ENCODE measurements at places on chromosomes 2 and 18.

- no peak for DNase-seq
These were observed 79.7 kb downstream of the KYNU start for GRCh38 chr2:142957144-142957543.

- no peak for DNase-seq
These were observed 107.1 kb downstream of the GLI2 start for GRCh38 chr2:120842456-120843439.

DNA sequence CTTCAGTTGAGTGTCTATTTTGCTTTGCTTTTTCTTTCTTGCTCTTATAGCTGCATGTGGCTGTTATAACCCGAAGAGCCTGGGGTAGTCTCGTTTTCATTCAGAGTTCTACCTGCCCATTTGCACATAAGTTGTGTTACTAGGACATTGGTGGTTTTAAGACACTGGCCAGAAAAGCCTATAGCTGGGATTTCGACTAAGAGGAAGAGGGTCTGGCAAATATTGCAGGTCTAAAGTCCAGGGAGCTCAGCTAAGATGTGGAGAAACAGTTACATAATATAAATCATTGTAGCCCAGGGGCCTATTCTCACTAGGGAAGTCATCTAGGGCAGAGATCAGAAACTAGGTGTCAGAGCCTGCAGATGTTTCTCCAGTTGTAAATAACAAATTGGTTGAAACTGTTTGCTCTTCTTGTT is 120.8 kb downstream of the BABAM2 start:
- DNase-seq: no peak

GRCh38 chr18:62091487-62092120 is 95.3 kb downstream of the PIGN start:
- no peak for DNase-seq

- DNase-seq: peak; percentile 68
These were observed 3.5 kb downstream of the NDUFA10 start for GRCh38 chr2:240021488-240022104.

DNA sequence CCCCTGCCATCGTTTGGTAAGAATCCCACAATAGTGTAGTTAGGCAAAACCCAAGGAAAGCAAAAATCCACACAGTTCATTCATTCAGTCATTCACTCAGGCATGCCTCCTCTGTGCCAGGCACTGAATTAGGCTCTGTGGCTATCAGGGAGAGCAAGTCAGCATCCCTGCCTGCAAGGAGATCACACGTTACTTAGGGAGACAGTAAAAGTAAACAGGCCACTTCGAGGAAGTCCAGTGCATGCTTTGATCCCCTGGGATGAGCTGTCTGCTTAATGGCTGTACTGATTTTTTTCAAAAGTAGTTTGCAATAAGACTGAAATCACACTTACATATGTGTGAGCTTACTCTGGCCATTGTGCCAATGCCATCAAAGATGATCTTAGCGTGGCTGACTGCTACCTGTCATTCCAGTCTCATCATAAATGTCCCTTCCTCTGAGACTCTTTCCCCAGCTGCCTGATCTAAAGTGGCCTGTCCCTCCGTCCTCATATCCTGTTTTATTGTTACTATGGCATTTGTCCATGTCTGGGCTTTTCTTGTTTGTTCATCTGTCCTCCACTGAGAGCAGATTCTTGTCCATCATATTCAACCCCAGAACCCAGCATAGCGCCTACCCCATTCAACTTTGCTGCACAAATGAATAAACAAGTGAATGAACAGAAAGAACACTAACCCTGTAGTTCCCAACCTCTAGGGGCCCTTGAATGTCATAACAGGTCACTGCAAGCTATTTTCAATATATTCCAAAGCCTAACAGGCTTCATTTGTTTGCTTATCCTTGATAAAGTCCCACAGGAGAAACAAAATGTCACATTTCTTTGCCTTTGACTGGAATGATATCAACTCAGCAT is 84.1 kb downstream of the GALNT14 start:
- DNase-seq: no peak

GRCh38 chr2:216838151-216838550 is 21.7 kb downstream of the TNP1 start:
- no peak for DNase-seq

DNA sequence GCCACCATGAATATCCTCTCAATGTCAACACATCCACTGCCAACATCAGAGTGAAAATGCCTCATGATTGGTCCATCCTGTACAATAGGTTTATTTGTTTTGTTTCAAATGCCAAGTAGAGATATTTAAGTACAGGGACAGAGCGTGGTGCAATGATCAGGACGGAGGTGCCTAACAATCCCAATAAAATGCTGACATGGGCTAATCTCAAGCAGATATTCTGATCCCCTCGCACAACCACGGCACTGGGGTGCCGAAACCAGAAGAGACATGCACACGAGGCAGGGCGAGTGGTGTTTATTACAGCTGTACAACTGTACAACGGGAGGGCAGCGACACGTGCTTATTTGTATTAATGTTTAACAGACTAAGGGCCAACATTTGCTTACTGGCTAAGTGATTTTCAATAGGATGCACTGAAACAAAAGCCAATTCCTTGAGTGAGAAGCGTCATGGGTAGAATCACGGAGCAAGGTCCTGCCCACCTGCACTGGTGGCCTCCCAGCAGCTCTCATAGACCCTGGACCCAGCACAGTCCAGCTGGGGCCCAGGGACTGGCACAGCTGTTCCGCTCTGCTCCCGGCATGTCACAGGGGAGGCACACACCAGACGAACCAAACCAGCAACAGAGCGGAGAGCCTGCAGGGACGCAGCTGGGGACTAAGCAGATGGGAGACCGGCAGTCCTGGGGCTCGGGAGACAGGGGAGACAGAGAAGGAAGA is 101.4 kb downstream of the HDAC4 start:
- DNase-seq: no peak

- DNase-seq: no peak
These were observed 469.3 kb upstream of the RAB12 start for GRCh38 chr18:8139891-8140406.

Data from K562 (cell line).